Immature natural killer cell (primary cell): ENCODE measurements at places on chromosomes 16 and 17. TPM values are rescaled to one million over a fixed set of nuclear protein-coding genes. Genes with fewer than 3 reads are reported as not detected.

DNA sequence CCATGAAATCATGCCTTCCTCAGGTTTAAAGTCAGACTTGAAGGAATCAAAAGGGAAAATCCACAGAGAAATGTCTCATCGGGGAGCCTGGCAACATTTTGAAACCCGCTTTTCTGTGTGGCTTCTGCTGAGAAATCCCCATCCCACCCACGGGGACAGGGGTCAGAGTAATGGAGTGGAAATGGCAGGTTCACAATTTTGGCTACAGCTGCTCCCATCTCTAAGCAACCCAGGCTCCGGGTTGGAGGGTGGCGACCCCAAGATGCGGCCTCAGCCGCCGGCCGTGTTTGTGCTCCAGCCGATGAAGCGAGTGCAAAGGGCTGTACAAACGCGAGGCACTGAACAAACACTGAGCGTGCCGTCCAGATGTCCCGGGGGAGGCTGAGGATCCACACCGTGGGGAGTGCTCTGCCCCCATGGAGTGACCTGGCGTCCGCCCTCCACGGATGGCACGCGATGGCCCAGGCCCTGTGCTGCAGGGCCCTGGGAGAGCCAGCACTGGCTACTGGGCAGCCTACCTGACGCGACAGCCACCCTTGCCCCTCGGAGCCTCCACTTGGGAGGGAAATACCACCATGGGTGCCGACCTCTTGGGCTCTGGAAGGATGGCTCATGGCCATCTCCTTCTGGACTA lies 22.2 kb downstream of the SLC43A2 start:
- DNase-seq = no peak
- H3K27me3 ChIP-seq = peaks cover 4% of the 10 kb centered on the region
- H3K4me1 ChIP-seq = peaks cover 22% of the 10 kb centered on the region
- no peaks in the 10 kb centered on the region for H3K36me3 ChIP-seq

GRCh38 chr17:45370949-45371413 lies 54.2 kb upstream of the MAP3K14 start:
- H3K4me3 ChIP-seq = no peak overlapping the region
- no peak overlapping the region for H3K27ac ChIP-seq
- peaks cover 3% of the 10 kb centered on the region for H3K4me1 ChIP-seq
- no peaks in the 10 kb centered on the region for H3K36me3 ChIP-seq
- H3K27me3 ChIP-seq = peaks cover 11% of the 10 kb centered on the region

DNA sequence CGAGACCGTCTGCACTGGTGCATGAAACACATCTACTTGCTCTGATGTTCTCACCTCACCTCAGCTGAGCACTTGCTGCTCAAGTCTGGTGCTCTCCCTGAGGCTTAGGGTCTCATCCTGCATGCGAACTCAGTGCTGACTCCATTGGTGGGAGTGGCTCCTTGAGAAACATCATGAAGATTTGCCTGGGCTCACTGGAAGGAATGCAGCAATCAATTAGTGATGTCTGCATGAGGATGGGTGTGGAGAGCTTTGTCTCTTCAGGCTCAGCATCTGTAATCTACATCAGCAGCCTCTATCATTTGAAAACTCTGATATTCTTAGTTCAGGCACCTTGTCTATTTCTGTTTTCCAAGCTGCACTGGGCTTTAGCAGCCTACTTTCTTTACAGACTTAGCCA lies 204.4 kb downstream of the IRF8 start:
- DNase-seq = no peak
- H3K27ac ChIP-seq = no peak overlapping the region
- peaks cover 2% of the 10 kb centered on the region for H3K27me3 ChIP-seq
- no peaks in the 10 kb centered on the region for H3K36me3 ChIP-seq
- H3K4me3 ChIP-seq = no peak overlapping the region

DNA sequence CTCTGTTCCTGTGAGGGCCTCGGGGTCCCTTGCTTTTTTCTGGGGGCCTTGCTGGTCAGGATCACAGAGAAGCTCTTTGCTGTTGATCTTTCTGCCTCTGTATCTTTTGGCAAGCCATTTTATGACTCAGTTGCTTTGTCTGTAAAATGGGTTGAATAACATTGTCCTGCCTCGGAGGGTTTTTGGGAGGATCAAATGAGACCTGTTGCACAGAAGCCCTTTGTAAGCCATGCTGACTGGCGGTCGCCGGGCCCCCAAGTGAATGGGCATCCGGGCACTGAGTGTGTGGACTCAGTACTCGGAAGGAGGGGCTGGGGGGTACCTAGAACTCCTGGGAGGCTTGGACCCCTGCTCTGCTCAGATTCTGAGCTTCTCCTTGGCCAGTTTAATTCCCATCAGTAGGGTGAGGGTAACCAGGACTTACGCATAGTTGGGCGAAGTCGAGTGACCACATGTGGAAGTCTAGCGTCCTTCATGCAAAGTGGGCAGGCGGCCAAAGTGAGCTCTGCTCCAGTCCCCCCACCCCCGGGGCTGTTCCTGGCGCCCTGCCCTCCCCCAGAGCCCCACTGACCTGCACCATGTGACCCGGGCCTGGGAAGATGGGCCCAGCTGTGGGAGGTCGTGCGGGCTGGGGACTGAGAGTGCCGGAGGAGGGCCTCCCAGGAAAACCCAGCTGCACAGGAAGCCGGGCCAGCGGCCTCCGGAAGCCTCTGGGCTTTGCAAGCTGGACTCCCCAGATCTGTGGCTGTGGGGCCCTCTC lies 284.0 kb downstream of the SEC14L1 start:
- no peaks in the 10 kb centered on the region for H3K27me3 ChIP-seq
- no peaks in the 10 kb centered on the region for H3K36me3 ChIP-seq
- DNase-seq = no peak
- peaks cover 76% of the 10 kb centered on the region for H3K4me1 ChIP-seq
- H3K27ac ChIP-seq = peak overlapping the region; percentile 57
- H3K4me3 ChIP-seq = no peak overlapping the region

- peaks cover 85% of the 10 kb centered on the region for H3K4me1 ChIP-seq
- no peaks in the 10 kb centered on the region for H3K36me3 ChIP-seq
- H3K4me3 ChIP-seq = peak overlapping the region; percentile 81
- peaks cover 5% of the 10 kb centered on the region for H3K27me3 ChIP-seq
Measured at GRCh38 chr16:50263060-50263909, 3.1 kb upstream of the ADCY7 start.

Gene KLHDC4
- 70.0 TPM for polyA plus RNA-seq

DNA sequence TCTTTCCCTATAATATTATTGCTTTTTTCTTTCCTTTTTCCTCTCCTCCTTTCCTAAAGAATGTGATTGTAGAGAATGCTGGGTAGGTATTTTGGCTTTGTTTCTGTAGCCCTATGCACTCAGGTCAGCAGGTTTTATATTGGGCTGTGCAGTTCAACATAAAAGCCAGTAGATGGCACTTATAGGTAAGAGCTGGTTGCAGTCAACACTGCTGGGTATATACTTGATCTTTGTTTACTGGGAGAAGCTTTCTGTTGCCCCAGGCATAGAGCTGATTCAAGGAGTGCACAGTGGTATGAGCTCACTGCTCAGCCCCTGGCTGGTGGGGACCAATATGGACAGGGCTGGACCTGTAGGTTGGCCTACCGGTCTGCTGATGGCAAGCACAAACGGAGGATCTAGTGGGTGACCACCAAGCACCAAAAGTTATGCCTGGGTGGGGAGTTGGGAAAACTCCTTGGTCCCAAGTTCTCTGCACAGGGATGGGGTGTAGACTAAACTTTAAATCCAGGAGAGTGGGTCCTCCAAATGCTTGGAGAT lies 378.9 kb downstream of the PMP22 start:
- no peak overlapping the region for H3K27ac ChIP-seq
- no peaks in the 10 kb centered on the region for H3K4me1 ChIP-seq
- no peak overlapping the region for H3K4me3 ChIP-seq
- no peak for DNase-seq

- H3K4me3 ChIP-seq = no peak overlapping the region
- H3K27ac ChIP-seq = no peak overlapping the region
- H3K4me1 ChIP-seq = no peaks in the 10 kb centered on the region
- peaks cover 2% of the 10 kb centered on the region for H3K27me3 ChIP-seq
Measured at GRCh38 chr17:4472286-4472685, 26.4 kb upstream of the SPNS2 start.

DNA sequence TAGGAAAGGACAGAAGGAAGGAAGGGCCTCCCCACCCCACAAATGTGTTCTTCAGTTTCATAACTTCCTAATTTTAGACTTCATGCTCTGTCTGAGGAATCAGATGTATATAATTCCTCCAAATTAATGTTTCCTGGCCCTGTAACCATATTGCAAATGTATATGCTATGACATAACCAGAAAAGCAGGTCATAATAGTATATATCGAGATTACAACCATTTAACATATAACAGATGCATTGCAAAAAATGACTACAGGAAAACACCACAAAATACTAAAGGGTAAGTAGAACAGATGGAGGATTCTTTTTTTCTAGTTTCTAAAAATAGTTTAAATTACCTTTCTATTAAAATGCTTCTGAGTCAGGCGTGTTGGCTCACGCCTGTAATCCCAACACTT lies 3.1 kb upstream of the EXOC7 start:
- no peak overlapping the region for H3K4me3 ChIP-seq
- no peak for DNase-seq
- no peaks in the 10 kb centered on the region for H3K36me3 ChIP-seq

Gene MYL11
- 10.9 TPM for polyA plus RNA-seq

DNA sequence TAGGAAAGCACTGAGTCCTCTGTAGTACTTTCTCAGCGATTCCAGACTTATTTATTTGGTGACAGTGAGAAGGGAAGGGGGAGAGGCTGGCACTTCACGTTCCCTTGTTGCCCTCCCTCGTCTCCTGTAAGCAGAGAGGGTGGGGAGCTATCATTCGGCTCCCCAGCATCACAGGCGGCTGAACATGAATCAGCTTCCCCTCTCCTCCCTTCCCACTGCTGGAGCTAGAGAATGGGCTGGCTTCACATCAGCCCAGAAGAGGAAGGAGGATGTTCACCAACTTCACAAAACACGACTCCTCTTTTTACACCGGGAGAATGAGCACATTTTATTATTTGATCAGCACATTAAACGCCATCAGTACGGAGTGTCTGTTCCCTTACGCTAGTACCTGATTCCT lies 6.7 kb upstream of the CMIP start:
- no peaks in the 10 kb centered on the region for H3K36me3 ChIP-seq
- H3K4me3 ChIP-seq = peak overlapping the region; percentile 50
- peaks cover 10% of the 10 kb centered on the region for H3K27me3 ChIP-seq
- H3K27ac ChIP-seq = peak overlapping the region; percentile 74

DNA sequence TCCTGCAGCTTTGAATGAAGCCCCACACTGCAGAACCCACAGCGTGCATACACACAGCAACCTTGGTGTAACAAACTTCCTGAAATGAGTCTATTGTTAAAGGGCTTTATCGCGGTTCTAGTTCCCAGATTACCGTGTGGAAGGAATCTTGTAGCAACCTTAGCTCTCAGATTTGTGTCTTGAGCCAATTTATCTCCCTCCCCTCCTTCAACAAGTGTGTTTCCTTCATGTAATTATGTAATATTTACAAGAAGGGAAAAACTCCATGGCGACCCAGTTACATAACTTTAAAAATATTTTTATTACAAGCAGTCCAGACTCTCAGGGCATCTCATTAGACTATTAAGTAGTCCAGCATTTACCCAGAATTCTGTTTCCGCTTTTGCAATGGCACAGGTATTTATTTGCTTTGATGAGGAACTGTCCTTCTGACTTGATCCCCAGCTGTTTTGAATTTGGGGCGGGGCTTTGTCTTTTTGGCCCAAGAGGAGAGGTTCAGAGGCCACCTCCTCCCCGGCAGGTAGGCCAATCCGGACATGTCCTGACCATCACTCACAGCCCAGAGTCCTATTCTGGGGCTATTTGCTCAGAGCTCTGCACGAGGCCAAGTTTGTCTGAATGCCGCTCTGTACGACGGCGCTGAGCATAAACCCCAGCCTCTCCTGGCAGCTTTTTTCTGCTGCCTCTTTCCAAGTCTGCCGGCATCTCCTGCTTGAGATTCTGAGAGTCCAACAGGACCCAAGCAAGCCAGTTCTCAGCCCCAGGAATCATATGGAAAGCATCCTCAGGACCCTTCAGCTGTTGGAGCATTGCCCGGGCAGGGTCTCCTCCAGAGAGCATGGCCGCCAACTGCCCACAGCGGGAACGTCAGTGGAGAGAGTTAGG lies 35.6 kb downstream of the CLEC16A start:
- H3K4me1 ChIP-seq = no peaks in the 10 kb centered on the region
- H3K4me3 ChIP-seq = no peak overlapping the region
- H3K27me3 ChIP-seq = no peaks in the 10 kb centered on the region

DNA sequence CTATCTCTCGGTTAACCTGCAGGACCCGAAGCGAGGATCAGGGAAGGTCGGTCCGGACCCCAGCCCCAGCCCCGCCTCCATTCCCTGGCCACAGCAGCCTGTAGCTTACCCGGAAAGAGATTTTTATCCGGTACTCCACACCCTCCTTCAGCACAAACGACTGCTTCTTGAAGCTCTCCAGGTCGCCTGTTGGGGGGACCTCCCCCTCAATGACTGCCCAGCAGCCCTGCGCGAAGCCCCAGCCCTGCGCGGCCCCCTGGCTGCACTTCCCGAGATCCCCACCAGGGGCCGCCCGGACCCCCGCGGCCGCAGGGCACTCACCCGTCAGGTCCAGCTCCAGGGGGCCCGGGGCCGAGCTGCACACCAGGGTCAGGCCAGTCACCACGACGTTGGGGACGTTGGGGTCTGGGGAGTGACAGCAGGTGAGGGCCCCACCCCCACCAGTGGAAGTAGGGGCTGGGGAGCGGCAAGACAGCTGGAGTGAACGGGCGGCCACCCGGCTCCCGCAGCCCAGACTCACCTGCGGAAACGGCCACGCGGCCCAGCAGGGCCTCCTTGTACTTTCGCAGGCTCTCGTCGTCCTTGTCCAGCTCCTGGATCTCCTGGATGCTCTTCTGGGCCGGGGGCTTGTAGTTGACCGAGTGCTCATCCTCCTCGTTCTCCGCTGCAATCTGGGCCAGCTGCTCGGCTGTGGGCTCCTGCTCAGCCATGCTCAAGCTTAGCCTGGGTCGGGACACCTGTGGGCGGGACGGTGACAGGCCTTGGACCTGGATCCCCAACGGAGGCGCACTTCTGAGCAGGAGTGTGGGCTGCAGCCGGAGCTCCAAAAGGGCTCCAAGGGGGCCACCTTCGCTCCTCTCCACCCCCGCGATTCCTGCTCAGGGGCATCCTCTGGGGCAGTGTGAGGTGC lies 1.7 kb downstream of the ARHGDIA start:
- H3K27ac ChIP-seq = peak overlapping the region; percentile 93
- H3K36me3 ChIP-seq = no peaks in the 10 kb centered on the region

Gene KCTD2
- 6.0 TPM for polyA plus RNA-seq

DNA sequence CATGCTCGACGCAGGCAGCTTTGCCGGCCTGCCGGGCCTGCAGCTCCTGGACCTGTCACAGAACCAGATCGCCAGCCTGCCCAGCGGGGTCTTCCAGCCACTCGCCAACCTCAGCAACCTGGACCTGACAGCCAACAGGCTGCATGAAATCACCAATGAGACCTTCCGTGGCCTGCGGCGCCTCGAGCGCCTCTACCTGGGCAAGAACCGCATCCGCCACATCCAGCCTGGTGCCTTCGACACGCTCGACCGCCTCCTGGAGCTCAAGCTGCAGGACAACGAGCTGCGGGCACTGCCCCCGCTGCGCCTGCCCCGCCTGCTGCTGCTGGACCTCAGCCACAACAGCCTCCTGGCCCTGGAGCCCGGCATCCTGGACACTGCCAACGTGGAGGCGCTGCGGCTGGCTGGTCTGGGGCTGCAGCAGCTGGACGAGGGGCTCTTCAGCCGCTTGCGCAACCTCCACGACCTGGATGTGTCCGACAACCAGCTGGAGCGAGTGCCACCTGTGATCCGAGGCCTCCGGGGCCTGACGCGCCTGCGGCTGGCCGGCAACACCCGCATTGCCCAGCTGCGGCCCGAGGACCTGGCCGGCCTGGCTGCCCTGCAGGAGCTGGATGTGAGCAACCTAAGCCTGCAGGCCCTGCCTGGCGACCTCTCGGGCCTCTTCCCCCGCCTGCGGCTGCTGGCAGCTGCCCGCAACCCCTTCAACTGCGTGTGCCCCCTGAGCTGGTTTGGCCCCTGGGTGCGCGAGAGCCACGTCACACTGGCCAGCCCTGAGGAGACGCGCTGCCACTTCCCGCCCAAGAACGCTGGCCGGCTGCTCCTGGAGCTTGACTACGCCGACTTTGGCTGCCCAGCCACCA lies 9.7 kb downstream of the VASN start:
- H3K4me1 ChIP-seq = no peaks in the 10 kb centered on the region
- DNase-seq = no peak
- H3K4me3 ChIP-seq = no peak overlapping the region
- H3K27ac ChIP-seq = no peak overlapping the region

Gene ZNF646
- polyA plus RNA-seq = 2.5 TPM
